Type B pancreatic cell (in vitro differentiated cells): ENCODE measurements at places on chromosomes 13 and 19. TPM values are rescaled to one million over a fixed set of nuclear protein-coding genes. Genes with fewer than 3 reads are reported as not detected.

- no peak for DNase-seq
Measured at GRCh38 chr13:87057807-87058520, 613.2 kb upstream of the SLITRK5 start.

DNA sequence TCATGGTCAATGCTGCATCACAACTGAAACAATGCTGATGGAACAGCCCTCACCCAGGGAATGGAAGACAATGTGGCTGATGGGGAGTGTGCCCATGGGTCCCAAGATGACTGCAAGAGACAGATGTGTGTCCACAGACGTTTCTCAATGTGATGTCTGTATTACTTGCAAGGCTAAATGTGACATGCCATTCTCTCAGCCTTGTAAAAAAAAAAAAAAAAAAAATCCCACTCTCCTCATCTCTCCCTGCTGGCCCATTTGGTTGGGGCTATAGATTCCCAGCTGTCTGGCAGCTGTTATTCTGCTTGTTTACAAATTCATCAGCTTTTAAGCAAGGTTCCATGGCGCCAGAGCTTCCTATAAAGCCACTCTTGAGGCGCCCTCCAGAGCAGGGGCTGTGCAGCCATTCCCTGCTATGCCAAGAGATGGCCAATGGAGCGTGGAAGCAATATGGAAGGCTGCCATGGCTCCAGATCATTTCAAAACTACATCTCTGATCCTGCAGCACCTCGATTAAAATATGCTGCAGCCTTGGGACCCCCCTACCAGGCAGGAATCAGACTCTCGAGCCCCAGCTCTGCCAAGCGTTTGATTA, 294.8 kb downstream of the FOXO1 start:
- no peak for DNase-seq

The CCDC169 gene
- 2.0 and 3.2 TPM in 2 replicates for total RNA-seq

The ZNF506 gene
- total RNA-seq: 11.8 and 15.5 TPM in 2 replicates

DNA sequence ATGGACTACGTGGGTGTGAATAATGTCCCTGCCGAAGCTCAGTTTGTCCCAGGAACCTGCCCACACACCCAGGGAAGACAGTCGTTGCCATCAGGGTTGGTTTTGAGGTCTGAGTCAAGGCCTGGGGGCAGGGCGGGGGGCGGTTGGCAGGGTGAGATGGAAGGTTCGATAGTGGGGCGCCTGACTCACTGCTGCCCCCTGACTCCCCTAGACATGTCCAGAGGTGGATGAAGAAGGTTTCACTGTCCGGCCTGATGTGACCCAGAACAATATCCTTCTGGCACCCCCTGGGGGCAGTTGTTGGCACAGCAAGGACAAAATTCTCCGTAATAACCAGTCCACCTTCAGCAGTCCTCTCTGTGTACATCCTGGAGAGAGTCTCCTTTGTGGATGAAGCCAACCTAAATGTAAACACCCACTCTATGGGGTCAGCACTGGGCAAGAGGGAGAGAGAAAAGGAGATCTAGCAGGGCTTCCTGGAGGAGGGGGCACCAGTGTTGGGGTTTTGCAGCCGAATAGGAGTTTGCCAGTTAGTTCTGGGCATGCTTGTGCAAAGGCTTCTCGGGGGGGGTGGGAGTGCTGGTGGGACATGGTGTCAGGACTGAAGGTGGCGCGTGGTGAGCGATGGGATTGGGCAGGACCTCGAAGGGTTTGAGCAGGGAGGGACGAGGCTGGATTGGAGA, 19.6 kb upstream of the B3GNT3 start:
- DNase-seq: no peak

DNA sequence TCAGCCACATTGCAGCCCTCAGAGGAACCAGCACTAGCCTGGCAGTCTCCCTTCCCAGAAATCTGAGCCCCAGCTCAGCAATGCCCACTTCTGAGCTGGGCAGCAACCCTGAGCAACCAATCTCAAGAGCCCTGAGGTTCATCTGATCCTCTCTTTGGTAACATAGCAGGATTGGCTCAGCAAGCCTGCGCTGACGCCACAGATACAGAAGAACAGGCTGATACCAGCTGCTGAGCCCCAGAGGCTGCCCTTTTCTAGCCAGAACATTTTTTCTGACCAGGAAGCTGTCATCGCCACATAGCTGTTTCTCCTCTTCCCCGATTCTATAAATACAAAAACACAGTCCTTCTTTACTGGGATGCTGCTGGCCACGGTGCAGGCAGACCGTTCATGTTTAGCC, 59.8 kb downstream of the TRPM4 start:
- no peak for DNase-seq

GRCh38 chr19:31448221-31448657, 99.0 kb upstream of the TSHZ3 start:
- DNase-seq: no peak

- no peak for DNase-seq
Measured at GRCh38 chr13:44044547-44045179, 165.0 kb downstream of the LACC1 start.

DNA sequence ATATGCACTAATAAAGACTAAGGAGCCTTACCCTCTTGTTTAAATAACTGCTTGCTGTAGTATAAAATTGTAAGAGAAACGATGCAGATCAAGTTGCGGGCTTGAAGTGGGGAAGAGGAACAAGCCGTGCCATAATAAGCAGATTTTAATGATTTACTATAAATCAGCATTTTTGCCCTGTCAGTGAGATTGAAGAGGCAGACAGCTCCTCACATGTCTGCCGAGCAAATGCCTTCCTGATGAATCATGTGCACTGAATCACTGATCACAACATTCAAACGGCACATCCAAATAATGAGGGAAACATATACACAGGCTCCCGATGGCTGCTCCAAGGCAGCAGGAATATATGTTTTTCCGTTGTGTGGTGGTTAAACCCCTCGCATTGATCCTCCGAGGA, 282.9 kb downstream of the TSHZ3 start:
- no peak for DNase-seq

GRCh38 chr13:30009411-30009810, 159.0 kb upstream of the UBL3 start:
- no peak for DNase-seq

The LIG4 gene
- total RNA-seq: 8.7 and 10.0 TPM in 2 replicates
